ENCODE measurements at places on chromosomes 2 and 18. TPM values are rescaled to one million over a fixed set of nuclear protein-coding genes. Genes with fewer than 3 reads are reported as not detected.

HNMT gene
- 82.1 TPM for total RNA-seq

FAP gene
- total RNA-seq, result 1.1 TPM

CFAP65 gene
- total RNA-seq, result 0.05 TPM

ENOSF1 gene
- 51.7 TPM for total RNA-seq

ACTR1B gene
- total RNA-seq, result 71.3 TPM

AKAIN1 gene
- total RNA-seq, result not detected

SLC4A1AP gene
- 16.1 TPM for total RNA-seq

ASB18 gene
- not detected for total RNA-seq

DSG4 gene
- 0.16 TPM for total RNA-seq

SEMA4F gene
- total RNA-seq, result 5.5 TPM

CDH7 gene
- total RNA-seq, result 0.05 TPM

RAX gene
- not detected for total RNA-seq

GPR155 gene
- total RNA-seq, result 4.0 TPM

TUBB8B gene
- total RNA-seq, result not detected

CYP27A1 gene
- total RNA-seq, result 54.0 TPM

LHCGR gene
- total RNA-seq, result not detected

ZAP70 gene
- total RNA-seq, result 2.2 TPM

LINC00305 gene
- total RNA-seq, result not detected

MC5R gene
- not detected for total RNA-seq

ZNF514 gene
- total RNA-seq, result 15.6 TPM

FEV gene
- total RNA-seq, result 2.9 TPM

ESCO1 gene
- 11.7 TPM for total RNA-seq

UBE2F gene
- 54.7 TPM for total RNA-seq

SP9 gene
- total RNA-seq, result not detected

MROH2A gene
- total RNA-seq, result not detected

ADCYAP1 gene
- 0.48 TPM for total RNA-seq

NPAS2 gene
- total RNA-seq, result 38.3 TPM

CAPN13 gene
- total RNA-seq, result 25.5 TPM

CGREF1 gene
- total RNA-seq, result 3.1 TPM

NEURL3 gene
- 2.6 TPM for total RNA-seq

Data from colonic mucosa (tissue), 4 donors.